ENCODE measurements at places on chromosomes 5 and 9.

DNA sequence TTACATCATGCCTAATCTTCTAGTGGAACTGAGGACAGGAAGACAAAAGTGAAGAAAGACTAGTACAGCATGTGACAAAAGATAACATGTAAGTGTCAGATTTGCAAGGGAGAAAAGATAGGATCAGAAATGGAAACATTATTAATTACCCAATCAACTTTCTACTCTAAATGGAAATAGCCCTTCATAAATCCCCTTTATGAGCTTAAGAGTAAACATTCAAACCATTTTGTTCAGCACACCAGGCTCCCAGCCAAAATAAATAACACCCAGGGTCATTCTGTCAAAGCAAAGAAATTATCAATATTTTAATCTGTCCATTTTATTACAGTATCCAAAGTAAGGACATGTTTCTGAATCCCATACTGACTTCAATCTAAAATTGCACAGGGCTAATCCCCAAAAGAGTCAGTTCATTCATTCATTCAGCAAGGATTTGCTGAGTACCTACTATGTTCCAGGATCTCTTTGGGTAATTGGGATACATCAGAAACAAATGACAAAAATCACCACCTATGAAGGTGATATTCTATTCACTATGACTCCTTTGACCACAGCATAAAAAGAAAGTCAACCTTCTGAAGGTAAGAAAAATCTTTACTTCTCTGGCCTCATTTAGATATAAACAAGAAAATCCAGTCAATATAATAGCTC lies 5.3 kb downstream of the PRELID2 start:
- DNase-seq, result no peak

DNA sequence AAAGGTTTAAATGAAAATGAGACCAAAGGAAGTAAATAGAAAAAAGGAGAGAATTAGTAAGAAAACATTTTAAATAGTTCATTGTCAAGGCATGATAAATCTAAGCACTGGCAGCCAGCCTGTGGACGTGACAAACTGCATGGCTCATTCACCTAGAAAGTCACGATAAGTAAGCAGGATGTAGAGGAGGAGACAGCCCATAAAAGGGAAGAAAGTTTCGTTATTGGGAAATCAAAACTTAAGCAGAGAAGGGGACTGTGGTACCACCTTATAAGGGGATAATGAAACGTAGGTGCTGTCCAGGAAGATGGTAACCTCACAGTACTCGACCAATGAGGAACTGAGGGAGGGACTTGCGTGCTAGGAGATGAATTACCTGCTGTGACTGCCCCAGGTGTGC lies 494.5 kb upstream of the GRAMD2B start:
- no peak for DNase-seq

- no peak for DNase-seq
These were observed 128.7 kb downstream of the ATG10 start for GRCh38 chr5:82100303-82101077.

DNA sequence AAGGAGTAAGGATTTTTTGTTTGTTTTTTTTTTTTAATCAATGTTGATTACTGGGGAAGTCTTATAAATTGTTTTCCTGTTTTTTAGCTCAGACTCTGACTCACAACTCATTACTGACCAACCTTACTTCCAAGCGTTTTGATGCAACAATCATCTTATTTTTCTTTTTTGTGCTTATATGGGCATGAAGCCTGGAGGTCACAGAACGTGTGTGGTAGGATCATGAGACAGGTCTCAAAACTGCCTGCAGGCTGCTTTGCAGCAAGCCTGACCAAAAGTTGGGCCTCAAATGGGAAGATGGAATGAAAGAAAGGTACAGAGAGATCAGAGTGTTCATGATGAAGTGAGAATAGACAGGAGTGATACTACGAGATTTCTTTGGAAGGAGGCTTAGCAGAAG lies 38.5 kb downstream of the SNCAIP start:
- DNase-seq, result no peak

DNA sequence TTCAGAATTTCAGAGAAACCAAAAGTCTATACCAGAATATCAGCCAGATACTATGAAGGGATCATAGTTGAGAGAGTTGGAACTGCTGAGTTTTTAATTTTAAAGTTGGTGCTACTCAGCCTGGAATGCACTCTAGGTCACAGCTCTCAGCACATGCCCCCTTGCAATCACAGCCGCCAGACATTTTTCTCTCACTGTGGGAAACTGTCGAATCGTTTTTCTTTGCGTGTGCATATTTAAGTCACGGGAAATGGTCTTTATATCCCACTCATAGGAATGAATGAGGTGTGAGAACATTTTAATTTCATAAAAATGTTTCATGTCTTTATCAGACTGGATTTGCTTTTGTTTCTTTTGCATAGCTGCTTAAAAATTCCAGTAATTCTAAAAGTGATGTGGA lies 12.2 kb upstream of the SPDL1 start:
- DNase-seq, result no peak

- no peak for DNase-seq
These were observed 80.2 kb upstream of the HTR4 start for GRCh38 chr5:148734518-148734917.

DNA sequence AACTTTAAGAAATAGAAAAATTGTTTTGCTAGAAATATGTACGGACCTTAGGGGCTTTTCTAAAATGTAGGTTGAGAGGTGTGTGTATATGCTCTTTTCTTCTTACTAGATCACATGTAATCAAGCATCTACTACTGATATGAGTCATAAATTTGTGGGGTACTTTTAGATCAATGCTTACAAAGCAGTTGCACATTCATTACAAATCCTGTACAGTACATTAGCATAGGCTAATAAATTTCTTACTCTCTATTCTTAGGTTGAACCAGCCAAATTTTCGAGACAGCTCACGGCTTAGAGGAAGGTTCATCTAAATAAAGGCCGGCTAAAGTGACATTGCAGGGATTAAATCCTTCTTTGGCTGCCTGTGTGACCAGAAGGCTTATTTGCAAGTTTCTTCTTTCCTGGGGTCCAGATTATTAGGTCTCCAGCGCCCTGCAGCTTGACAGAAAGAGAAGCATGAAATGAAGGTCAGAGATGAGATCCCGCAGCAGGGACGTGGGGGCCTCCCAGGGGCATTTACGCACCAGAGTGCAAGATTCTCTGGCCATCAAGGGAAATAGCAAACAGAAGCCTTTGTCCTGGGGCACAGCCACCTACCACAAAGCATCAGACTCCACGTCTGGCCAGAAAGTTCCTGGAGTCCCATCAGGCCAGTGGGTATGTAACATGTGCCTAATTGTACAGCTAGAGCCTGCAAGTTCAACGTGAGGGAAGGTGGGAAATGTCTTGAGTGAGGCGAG lies 53.0 kb downstream of the NIM1K start:
- no peak for DNase-seq

DNA sequence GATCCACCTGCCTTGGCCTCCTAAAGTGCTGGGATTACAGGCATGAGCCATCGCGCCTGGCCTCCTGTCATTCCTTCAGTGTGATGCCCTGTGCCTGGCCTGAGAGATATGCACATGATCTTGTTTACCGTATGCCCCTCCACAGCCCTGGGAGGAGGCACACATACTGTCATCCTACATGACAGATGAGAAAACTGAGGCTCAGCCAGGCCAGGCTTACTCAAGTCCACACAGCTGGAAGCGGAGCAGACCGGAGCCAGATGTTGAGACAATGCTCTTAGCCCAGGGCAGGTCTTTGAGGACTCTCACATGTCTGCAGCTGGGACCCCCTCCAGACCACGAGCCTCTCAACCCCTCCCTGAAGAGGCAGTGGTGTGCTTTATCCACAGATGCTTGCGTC lies 38.7 kb upstream of the SH3PXD2B start:
- no peak for DNase-seq

GRCh38 chr5:169641253-169641652 lies 4.2 kb downstream of the DOCK2 start:
- DNase-seq, result no peak

- DNase-seq, result no peak
These were observed 282.0 kb downstream of the PRELID2 start for GRCh38 chr5:145553177-145553576.

- DNase-seq, result no peak
These were observed 76.2 kb upstream of the NTRK2 start for GRCh38 chr9:84593352-84593751.

DNA sequence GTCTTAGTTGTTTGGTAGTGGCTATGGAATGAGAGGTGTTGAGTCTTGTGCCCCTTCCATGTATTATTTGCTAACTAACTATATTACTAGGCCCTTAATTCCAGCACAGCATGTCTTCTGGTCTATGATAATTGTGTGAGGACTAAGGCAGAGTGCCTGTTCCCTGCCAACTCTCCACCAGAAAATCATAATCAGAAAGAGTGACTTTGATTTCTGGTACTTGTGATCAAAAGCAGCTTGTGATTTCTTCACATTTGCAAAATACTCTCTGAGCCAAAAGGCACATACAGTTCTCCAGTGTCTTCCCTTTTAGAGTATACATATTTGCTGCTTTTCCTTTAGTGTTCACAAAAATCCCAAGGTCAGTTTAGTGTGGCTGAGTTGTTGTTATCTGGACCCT lies 229.9 kb downstream of the GNA14 start:
- DNase-seq, result no peak

DNA sequence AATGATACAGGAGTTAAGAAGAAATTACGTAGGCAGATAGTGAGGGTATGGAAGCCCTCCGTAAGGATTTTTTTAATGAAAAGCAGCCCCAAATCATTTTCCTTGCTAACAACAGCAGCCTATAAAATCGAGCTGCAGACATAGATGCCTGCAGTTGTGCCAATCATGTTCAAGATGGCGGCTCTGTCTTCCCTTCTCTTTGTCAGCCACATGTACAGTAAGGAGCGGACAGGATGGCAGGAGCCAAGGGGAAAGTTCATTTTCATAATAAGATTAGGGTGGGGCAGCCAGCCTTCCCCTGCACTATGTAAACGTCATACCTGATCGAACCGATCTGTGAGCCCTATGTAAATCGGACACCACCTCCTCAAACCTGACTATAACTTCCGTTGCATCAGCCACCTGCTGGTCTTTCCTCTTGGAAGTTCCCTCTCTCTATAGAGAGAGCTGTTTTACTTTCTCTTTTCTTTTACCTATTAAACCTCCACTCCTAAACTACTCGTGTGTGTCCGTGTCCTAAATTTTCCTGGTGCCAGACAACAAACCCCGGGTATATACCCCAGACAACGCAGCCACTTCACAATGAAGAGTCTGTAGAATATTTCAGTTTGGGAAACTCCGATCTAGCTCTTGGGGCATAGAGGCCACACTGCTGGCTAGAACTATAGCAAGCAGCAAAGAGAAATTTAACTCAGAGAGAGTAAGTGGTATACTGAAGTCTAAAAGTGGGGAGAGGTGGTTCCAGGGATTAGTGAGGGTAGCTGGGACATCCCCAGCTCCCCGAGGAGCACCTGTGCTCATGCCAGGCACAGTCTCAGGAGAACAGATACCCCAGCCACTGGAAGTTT lies 20.8 kb upstream of the SLC24A2 start:
- DNase-seq, result no peak

- DNase-seq, result no peak
These were observed 17.3 kb downstream of the ARPC5L start for GRCh38 chr9:124879226-124879625.

DNA sequence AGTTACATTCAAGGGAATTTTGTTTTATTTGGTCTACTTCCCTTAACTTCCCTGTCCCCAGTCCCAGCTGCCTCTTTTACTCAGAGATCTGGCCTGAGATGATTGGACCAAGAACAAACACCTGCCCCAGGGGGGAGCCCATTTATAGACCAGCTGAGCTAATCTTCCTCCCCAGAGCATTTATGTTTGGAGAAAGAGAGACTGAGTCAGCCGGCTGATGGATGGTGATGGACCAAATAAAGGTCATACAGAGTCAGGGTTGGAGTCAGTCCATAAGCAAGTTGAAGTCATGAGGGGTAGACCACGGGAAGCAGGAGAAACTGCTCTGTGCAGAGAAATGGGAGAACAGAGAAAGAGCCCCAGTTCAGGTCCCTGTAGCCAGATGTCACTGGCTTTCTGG lies 77.7 kb downstream of the TMEM174 start:
- no peak for DNase-seq

- DNase-seq, result no peak
These were observed 19.5 kb downstream of the XRCC4 start for GRCh38 chr5:83096660-83097339.

GRCh38 chr5:170306381-170306831 lies 8.8 kb upstream of the LCP2 start:
- DNase-seq, result no peak

- DNase-seq, result no peak
These were observed 9.7 kb downstream of the KIF20A start for GRCh38 chr5:138188626-138189025.

GRCh38 chr9:107422189-107423185 lies 67.1 kb downstream of the KLF4 start:
- DNase-seq, result no peak

- no peak for DNase-seq
These were observed 724.0 kb upstream of the ZNF608 start for GRCh38 chr5:125470280-125470902.

- DNase-seq, result no peak
These were observed 495.1 kb downstream of the CDH18 start for GRCh38 chr5:19492861-19493260.

GRCh38 chr5:61673007-61673735 lies 341.1 kb downstream of the ZSWIM6 start:
- DNase-seq, result no peak

GRCh38 chr9:68538200-68538599 lies 2.5 kb downstream of the TMEM252 start:
- DNase-seq, result no peak

GRCh38 chr9:115046824-115047223 lies 71.1 kb downstream of the TNC start:
- no peak for DNase-seq

- no peak for DNase-seq
These were observed 53.9 kb upstream of the TRIM32 start for GRCh38 chr9:116632990-116633838.

- peak; percentile 74 for DNase-seq
These were observed at the start of gene RXRA for GRCh38 chr9:134325813-134326723. Gene RXRA, plus strand, starts transcription at chr9:134326455. Its CDS starts 177 bp downstream, at chr9:134326632.

GRCh38 chr5:113823696-113824095 lies 310.2 kb downstream of the YTHDC2 start:
- no peak for DNase-seq

DNA sequence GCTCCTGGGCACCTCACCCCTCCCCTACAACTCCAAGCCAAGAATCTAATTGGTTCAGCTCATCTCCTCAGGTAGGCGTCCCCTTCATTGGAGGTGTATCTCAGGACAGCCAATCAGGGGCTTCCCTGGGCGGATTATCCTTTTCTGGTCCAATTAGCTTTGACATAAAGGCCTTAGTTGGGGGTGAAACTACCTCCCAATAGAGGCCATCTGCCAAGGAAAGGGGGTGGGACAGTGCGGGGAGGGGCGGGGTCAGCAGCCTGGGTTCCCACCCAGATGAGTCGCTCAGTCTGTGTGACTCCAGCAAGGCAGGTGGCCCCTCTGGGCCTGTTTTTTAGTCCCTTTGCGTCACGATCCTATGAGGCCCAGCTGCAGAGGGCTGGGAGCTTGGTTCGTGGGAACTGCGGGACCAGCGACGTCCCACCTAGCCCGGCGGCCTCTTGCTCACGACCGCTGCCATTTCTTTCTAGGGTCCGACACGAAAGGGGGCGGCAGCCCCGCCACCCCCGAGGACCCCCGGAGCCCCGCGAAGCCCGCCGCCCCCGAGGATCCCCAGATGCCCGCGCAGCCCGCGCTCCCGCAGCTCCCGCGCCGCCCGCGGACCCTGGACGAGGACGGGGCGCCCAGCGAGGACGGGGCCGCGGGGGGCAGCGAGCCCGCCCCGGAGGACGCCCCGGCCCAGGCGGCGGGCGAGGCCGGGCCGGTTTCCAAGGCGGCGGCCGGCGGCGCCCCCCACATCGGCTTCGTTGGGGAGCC lies 8.9 kb downstream of the PRRT1B start:
- DNase-seq, result no peak

Data from CD8-positive, alpha-beta T cell (primary cell).